ENCODE measurements at places on chromosomes 4 and X.

GRCh38 chr4:4677556-4678522, 136.0 kb upstream of the STX18 start:
- DNase-seq, result no peak

GRCh38 chr4:149987330-149988086, 90.7 kb upstream of the DCLK2 start:
- DNase-seq, result no peak

- no peak for DNase-seq
Measured at GRCh38 chr4:176334066-176334465, 14.3 kb downstream of the SPCS3 start.

DNA sequence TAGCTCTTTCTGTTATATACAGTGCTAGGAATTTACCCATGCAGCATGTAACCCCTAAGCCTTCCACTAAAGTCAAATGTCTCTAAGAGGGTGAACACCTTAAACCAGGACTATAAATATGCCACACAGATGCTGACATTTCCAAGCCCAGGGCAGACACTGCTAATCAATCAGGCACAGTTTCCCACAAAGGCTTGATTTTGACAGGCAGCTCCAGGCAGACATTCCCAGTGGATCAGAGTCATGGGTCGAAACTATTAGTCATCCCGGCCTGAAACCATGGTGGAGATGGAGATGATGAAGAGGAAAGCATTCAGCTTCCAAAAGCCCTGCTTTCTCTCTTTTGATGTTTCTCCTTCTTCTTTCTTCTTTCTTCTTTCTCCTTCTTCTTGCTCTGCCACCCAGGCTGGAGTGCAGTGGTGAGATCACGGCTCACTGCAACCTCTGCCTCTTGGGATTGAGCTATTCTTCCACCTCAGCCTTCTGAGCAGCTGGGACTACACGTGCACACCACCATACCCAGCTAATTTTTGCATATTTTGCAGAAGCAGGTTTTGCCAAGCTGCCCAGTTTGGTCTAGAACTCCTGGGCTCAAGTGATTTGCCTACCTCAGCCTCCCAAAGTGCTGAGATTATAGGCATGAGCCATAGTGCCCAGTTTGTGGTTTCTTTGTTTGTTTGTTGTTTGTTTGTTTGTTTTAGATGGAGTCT, 21.0 kb upstream of the SORCS2 start:
- DNase-seq, result no peak

GRCh38 chrX:17154001-17154400, 207.5 kb downstream of the REPS2 start:
- DNase-seq, result no peak

GRCh38 chrX:65745427-65745826, 78.0 kb downstream of the MSN start:
- no peak for DNase-seq

- no peak for DNase-seq
Measured at GRCh38 chrX:20112022-20112774, 4.5 kb downstream of the MAP7D2 start.

GRCh38 chrX:68503836-68504636, 5.2 kb downstream of the YIPF6 start:
- DNase-seq, result peak; percentile 19

DNA sequence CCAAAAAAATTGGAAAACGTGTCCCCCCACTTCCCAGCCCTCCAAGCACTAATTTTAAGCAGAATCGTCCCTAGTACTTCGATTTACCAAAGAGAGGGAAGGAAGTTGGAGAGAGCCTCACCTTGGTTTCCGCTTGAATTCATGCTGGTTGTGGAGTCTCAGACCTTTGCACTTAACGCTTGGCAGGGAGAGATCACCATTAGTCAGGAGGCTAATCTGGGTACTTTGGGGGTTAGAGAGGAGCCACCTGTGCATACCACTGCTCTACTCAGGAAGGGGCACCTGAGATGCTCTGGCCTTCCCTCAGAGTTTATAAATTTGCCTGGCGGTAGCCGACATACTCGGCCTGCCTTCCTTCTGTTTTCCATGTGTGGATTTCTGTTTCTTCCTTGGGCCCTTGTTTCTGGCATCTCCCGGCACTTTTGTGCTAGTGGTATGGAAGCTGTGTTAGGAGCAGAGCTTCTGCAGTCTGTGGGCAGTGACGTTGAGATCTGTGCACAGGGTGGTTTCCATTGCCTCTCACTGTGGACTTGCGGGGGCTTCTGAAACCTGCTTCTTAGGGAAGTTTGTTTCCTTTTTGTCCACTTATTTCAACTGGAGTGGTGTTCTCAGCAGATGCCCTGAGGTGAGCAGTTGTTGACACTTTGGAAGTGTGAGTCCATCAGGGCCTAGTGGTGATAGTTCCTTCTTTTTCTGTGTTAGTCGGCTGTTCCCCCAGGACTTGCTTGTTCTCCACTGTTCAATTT, 104.2 kb downstream of the TMEM131L start:
- no peak for DNase-seq

- DNase-seq, result no peak
Measured at GRCh38 chrX:113980953-113981352, 602.9 kb upstream of the HTR2C start.

GRCh38 chrX:154695911-154696675, 42.7 kb upstream of the CTAG2 start:
- DNase-seq, result no peak

- DNase-seq, result no peak
Measured at GRCh38 chrX:39613482-39613995, 484.2 kb downstream of the BCOR start.

- DNase-seq, result no peak
Measured at GRCh38 chrX:137313627-137314026, 252.3 kb upstream of the ZIC3 start.

GRCh38 chr4:20062054-20062453, 189.7 kb upstream of the SLIT2 start:
- DNase-seq, result no peak

DNA sequence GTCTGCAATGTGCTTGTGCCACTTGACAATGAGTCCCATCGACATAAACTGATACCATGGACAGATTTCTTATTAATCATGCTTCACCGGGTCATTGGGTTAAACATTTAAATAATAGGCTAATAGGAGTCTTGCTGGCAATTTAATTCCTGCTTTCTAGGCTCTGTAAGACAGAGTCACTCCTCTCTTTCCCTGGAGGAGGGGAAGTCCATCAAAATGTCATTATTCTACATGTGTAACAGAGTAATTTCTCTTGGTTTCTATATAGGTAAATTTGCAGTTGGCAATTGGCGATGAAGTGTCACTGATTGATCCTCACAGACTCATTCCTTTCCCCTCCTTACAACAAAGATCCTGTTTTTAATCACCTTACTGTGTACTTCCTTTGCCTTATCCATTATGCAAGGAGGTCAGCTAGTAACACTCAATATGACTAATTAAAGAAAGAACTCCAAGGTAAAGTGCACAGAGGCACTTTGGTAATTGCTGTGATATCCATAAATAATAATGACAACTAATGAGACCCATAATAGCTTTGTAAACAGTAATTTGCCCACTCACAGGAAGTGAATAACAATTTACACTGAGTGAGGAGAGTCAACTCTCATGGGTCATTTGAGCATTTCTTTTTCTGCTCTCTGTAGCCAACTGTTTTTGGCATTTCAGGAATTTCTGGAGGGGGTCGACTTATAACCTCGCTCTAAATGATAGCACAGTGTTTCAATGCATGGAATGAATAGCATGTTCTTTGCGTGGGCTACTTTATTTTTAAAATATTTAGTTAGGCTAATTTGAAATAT, 184.0 kb downstream of the UGT8 start:
- no peak for DNase-seq

- no peak for DNase-seq
Measured at GRCh38 chr4:60884587-60884986, 315.5 kb upstream of the ADGRL3 start.

DNA sequence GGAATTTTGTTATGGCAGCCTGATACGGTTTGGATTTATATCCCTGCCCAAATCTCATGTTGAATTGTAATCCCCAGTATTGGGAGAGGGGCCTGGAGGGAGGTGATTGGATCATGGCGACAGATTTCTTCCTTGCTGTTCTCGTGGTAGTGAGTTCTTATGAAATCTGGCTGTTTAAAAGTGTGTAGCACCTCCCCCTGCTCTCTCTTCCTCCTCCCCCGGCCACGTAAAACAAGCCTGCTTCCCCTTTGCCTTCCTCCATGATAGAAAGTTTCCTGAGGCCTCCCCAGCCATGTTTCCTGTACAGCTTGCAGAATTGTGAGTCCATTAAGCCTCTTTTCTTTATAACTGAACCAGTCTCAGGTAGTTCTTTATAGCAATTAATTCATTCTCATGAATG, 37.9 kb downstream of the SUPT20HL2 start:
- DNase-seq, result no peak

- no peak for DNase-seq
Measured at GRCh38 chrX:45128896-45129454, 71.7 kb downstream of the DIPK2B start.

DNA sequence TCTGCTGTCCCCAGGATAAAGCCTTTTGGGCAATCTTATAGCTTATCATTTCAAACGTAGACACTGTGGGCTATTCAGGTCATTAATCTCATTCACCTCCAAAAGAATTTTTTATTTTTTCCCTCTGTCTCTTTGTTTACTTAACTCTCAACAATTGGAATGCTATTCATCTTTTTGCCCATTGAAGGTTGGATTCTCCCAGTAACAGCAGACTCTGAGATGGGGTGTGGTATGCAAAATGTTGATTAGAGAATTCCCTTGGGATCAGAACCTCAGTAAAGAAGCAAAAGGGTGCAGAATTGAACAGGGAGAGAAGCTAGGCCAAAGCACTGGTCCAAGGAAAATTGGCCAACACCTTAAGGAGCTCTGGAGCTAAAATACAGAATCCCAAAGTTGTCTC, 60.4 kb downstream of the CAMK2D start:
- no peak for DNase-seq

DNA sequence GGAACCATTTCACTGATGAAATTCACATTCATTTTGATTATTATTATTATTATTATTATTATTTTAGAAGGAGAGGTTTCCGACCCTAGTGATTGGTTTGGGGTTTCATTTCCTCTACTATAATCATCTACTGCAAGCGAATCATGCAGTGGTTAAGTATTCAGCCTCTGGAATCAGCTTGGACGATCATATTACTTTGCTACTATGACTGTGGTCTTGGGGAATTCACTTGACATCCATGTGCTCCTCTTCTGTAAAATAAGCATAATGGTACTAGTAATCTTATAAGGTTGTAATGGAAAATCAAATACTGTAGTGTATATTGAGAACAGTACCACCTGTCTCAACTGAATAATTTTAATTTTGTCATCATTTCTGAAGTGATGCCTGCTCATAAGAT, 132.1 kb upstream of the SLC4A4 start:
- no peak for DNase-seq

DNA sequence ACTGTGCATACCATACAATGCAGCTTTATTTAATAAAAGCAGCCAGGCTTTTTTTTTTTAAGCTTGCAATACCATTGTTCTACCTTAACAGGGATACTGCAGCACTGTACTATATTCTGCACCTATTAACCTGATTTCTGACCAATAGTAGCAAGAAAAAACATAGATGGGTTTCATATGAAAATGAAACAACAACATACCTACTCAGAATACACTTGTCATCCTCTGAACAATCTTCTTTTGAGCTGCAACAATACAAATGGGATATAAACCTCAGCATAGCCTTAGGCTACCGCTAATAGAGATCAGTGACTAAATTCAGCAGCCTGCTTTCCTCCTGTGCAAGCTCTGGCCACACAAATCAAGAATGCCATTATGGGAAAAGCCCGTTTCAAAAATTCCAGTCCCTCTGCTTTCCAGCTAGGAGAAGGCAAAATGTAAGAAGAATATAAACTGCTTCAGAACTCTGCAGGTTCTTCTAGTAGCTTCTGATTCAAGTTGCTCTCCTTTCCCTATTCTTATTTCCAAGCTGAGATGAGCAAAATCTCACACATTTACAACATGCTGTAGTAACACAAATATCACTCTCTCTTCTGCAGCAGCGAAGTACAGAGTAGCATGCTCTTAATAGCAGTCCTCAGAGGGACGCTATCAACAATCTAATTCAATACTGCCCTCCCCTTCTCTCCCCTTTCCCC, 143.4 kb downstream of the KLHL13 start:
- no peak for DNase-seq

DNA sequence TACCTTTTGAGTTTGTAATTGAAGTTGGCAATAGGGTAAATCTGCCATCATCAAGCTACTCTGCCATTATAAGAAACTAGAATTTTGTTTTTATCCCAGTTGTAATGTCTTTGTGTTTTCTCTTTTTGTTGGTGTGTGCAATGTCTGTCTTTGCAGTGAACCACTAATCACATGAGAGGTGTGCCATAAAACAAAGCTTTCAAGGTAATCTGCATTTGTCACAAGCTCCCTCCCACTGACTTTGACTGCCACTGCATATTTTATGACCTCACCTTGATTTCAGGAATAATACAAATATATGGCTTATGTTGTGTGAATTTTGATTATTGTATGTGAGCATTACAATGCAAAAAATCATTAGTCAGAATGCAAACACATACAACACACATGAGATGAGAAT, 9.0 kb upstream of the GBA3 start:
- no peak for DNase-seq

DNA sequence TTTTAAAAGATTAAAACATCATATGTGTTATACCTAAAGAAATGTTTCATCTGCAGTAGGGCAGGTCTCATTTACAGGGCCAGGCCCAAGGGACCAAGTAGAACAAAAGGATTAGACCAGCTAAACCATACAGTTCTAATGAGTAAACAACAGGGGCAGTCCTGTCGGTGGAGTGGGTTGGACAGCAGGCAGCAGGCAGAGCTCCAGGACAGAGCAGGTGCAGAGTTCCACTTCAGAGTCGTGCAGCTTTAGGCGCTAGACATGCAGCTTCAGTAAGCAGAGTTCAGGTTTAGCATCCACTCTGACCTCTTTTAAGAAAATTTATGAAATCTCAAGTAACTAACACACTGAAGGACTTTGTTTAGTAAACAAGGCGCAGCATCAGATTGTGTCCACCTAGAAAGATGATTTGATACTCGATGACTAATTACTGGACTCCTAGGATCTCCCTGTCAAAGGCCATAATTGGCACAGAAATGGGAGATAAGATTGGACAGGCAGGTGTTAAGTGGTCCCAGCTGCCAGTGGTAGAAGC, 487.7 kb upstream of the INTU start:
- no peak for DNase-seq

GRCh38 chrX:24619647-24620046, 27.5 kb downstream of the PCYT1B start:
- no peak for DNase-seq

GRCh38 chr4:87589531-87589930, 18.8 kb upstream of the DSPP start:
- no peak for DNase-seq

Measured in CD4-positive, alpha-beta T cell treated with Interleukin-10 for 1 hour (primary cell).